Hematopoietic multipotent progenitor cell treated with erythropoietin and hydrocortisone succinate and interleukin-3 and kit ligand, for 4 days (in vitro differentiated cells): ENCODE measurements at places on chromosomes 12 and 14.

GRCh38 chr12:131723532-131723931 lies 12.6 kb downstream of the SFSWAP start:
- DNase-seq = no peak

- no peak for DNase-seq
Observed at GRCh38 chr12:130522244-130522834, 184.7 kb downstream of the PIWIL1 start.

DNA sequence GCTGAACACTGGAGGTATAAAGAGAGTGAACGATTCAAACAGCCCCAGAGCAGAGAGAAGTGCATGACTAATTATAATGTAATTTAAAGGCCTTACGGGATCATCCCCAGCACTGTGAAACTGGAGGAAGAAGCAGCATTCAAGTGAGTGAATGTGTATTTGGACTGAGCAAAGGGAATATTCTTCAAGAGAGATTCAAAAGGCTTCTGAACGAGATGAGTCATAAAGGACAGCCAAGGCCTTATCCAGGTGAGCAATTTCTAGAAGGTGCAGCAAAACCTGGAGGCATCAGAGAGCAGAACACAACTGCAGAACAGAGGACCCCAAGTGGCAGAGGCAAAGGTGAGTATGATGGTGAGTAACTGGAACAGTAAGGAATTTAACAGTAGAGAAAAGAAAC lies 127.2 kb downstream of the BCAT1 start:
- DNase-seq = no peak

DNA sequence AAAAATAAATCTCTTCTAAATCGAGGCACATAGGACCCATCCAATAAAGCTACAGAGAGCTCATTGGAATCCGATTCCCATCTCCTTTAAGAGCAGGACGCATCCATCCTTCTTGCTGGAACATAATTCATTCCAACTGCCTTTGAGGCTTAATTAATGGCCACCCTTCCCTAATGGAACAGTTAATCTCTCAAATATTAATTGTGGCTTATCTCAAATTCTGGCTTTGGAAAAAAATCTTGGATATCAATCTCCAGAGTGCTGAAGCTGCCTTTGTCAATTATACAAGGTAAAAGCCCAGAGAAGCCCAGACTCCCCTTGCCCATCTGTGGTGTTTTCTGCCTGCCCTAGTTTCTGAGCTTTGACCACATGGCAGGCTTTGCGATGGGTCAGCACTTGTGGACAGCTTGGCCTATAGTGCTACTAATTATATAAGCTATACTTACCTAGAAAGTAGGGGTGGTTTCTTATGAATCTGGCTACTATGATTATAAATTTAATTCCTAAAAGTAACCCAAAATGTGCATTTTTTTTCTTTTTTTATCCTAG lies 246.3 kb downstream of the NUAK1 start:
- no peak for DNase-seq

GRCh38 chr14:51394804-51395203 lies 154.8 kb downstream of the TMX1 start:
- DNase-seq = no peak

DNA sequence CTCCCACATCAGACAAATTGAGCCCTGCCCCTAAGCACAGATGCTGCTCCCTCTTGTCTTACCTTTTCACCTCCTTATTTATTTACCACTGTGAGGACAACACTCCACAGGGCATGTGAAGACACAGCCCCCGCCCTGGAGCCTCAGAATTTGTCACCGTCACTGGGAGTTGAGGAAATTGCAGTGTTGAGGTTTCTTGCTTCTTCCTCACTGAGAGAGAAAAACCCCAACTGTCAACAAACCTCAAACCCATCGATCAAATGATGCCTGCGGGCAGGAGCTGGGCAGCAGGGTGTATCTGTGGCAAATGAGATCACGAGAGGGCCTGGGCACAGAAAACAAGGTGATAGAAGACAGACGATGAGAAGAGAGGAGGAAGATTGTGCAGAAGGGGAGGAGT lies 30.5 kb upstream of the PLEKHG3 start:
- peak; percentile 92 for DNase-seq

DNA sequence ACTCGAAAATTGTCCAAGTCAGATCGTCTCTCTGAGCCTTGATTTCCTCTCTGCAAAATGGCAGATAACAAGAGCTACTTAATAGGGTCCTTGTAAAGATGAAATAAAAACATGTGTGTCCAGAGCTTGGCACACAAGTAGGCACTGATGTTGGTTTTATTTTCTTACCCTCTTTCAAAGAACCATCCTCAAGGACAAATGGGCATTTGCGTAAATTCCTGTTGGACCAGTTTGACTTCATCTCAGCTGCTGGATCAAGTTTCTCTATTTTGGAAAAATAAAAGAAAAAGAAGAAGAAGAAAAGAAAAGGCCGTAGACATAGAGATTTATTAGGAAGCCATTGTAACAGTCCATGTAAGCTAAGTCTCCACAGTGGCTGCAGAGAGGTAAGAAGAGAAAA lies 47.2 kb downstream of the MAP1LC3B2 start:
- DNase-seq = no peak

DNA sequence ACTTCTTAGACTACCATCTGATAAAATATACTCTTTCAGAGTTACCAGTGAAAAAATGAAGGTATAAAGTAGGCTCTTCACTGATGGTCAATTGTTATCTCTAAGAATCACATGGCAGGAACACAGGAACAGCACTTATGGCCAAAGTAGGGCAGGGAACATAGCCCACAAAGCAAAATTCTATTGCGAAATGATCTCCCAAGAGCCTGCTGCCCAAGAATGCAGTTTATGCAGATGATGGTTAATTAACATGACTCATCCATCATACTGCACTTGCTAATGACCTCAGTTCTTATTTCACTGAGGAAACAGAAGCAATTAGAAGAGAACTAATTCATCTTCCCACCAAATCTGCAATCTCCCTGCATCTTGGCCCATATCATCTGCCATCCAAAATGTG lies 133.8 kb downstream of the SLC2A13 start:
- peak; percentile 44 for DNase-seq

DNA sequence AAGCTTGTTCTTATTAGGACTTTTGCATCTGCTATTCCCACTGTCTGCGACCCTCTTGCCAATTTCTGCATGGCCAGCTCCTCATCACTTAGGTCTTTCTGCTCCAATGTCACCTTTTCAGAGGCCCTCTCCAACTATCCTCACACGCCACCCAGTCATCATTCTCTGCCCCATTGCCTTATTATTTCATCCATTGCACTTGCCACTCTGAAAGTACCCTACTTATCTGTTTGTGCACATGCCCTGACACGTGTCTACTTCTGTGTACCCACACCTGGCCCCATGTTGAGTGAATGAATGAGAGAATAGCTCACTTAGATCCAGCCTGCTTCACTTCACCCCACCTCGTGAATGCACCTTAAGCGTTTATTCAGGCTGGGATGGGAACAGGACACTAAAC lies 218.7 kb upstream of the TBX3 start:
- DNase-seq = no peak

- DNase-seq = peak; percentile 72
Observed at GRCh38 chr14:92692822-92693226, 55.6 kb downstream of the LGMN start.

- no peak for DNase-seq
Observed at GRCh38 chr12:122862110-122862634, 26.9 kb downstream of the HIP1R start.

DNA sequence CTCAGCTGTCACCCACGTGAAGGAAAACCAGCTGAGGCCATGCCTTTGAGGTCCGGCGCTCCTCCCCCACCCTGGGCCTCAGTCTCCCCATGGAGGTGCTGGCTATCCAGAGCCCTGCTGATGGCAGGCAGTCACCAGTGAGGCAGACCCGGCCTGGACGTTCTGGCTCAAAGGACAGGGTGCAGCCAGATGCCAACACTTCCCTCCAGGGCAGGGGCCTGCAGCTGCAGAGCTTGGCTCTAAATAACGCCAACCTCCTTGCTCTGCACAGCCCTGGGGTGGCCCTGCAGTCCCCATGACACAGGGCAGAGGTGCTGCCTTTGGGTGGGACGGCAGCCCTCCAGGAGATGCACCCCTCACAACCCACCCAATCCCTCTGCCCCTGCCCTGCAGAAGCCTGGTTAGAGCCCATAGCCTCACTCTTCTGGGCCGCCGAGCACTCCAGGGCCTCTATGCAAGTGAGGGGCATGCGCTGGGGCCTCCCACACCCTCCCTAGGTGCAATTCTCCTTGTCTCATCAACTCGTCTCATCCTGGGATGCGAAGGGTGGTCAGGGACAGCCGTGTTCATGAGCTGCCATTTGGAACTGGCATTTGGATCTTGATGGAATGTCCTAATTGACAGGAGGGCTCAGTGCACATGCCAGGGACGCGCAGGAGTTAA lies 30.4 kb downstream of the CCDC85C start:
- no peak for DNase-seq

GRCh38 chr12:34257093-34257492 lies 234.8 kb downstream of the ALG10 start:
- no peak for DNase-seq

- DNase-seq = no peak
Observed at GRCh38 chr12:12899530-12900380, 8.4 kb downstream of the GPRC5A start.

DNA sequence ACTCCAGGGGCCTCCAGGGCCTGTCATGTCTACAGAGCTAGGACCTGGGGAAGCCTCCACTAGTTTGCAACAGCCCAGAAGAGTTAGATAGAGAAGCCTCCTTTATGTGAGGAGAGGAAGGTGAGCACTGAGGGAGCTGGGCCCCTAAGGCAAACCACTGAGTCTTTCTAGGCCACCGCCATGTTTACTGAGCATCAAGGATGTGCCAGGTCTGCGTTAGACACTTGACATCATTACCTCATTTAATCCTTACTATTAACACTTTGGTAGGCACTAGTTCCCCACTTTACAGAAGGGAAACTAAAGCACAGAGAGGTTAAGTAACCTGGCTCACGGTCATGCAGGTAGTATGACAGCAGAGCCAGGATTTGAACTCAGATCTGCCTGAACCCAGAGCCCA lies 12.9 kb downstream of the CTDSP2 start:
- DNase-seq = no peak

DNA sequence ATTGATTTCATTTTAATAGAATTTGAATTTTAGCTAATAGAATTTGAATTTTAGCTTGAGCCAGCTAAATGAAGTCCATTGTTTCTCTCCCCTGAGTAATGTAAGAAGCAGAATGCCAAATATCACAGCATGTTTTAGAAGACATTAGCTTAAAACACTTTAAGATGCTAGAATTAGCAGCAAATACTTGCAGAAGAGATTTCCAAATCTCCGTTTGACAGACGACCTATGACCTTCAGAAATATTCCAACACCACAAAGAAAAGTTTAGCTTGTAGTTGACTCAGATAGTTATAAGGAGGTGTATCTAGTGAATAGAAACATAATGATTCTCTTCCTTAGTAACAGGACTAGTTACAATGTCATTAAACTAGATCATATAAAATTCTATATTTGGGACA lies 51.7 kb upstream of the MYF6 start:
- no peak for DNase-seq

- DNase-seq = no peak
Observed at GRCh38 chr14:59905188-59905587, 14.8 kb upstream of the LRRC9 start.

- DNase-seq = no peak
Observed at GRCh38 chr14:102185360-102185759, 45.7 kb downstream of the WDR20 start.

GRCh38 chr12:62916632-62917425 lies 18.1 kb downstream of the PPM1H start:
- no peak for DNase-seq

DNA sequence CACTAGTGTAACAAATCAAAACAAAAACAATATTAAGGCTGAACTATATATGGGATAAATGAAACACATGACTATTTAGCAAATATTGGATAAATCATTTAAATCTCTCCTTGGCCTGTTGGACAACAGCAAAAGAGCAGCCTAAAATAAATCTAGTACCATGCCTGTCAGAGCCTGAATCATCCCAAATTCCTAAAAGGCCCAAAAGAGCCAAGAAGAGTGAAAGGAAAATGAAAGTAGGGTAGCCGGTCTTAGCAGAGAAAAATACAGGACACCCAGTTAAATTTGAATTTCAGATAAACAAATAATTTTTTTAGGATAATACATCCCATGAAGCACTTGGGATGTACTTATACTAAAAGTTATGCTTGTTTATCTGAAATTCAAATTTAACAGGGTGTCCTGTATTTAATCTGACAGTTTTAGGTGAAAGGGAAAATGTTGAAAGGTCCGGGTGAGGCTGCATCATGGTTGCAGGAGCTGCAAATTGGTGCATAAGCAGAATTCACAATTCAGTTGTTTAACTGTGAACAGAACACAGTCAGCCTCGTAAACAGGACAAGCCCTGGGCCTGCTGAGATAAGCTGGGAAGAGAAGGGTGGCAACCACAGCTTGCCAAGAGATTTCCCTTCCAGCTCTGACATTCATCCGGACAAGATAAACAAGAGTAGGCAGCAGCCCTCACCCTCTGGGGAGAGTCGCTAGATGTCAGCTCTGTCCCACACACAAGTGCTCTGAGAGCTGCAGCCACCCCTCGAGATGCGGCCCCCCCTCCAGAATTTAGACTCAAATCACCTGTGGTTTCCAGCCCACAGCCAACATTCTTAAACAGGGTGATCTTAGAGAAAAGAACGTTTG lies 30.3 kb downstream of the DMAC2L start:
- DNase-seq = peak; percentile 97

GRCh38 chr14:67166450-67166853 lies 22.8 kb upstream of the GARIN2 start:
- DNase-seq = peak; percentile 76

GRCh38 chr12:45098766-45099165 lies 47.9 kb upstream of the DBX2 start:
- DNase-seq = no peak

DNA sequence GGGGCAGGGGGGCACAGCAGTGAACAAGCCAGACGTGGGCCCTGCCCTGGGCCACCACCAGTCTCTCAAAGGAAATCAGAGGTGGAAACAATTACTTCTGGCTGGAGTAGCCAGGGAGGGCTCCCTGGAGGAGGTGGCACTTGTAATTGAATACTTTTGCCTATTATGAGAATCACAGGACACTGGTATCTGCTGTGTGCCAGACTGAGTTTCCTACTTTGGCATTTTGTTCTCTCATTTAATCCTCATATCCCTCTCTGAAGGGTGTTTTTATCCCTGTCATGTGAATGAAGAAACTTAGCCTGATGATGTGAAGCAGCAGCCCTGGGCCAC lies 7.2 kb downstream of the FAM222A start:
- DNase-seq = no peak

GRCh38 chr12:30925607-30926242 lies 823 bp upstream of the TSPAN11 start:
- no peak for DNase-seq
